ENCODE measurements at places on chromosomes 3 and 15.
A peak's percentile ranks its signal among the peaks of the same experiment; 100 is the strongest.

DNA sequence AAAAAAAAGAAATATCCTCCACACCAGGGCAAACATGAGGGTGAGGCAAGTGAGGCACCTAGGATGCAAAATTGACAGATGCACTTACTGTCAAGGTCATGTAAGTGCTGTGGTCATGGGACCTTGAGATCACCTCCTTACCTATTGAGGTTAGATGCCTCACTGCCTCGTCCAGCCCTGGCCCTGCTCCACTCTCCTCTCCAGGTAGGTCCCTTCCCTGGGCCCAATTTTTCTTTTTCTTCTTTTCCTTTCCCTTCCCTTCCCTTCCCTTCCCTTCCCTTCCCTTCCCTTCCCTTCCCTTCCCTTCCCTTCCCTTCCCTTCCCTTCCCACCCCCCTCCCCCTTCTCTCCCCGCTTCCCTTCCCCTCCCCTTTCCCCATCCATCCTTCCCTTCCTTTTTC, 71.1 kb upstream of the DLG1 start:
- no peak for DNase-seq

DNA sequence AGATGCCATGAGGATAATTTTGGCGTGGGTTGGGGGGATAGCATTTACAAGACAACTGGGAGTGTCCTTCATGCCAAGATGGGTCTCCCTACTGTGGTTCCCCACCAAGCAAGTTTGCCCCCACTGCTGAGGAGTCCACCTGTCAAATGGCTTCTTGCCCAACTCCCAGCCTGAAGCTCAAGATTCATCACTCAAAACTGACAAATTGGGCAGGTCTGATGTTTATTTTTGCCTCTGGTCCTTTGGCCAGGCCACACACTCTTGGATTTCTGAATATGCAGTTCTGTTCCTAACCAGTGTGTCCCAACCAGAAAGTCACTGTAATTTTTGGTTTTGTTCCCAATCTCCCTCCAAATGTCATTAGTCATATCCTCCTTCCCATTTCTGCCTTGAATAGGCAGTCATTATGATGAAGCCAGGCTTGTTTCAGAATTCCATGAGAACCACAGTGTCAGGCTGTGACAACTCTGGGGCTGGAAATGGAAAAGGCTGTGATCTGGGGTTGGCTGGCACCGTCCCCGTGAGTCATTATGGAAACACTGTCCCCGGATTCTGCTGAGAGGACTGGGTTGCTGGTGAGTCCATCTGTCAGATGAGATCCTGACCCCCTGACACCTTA, 29.3 kb upstream of the MEF2A start:
- DNase-seq, result peak; percentile 64

DNA sequence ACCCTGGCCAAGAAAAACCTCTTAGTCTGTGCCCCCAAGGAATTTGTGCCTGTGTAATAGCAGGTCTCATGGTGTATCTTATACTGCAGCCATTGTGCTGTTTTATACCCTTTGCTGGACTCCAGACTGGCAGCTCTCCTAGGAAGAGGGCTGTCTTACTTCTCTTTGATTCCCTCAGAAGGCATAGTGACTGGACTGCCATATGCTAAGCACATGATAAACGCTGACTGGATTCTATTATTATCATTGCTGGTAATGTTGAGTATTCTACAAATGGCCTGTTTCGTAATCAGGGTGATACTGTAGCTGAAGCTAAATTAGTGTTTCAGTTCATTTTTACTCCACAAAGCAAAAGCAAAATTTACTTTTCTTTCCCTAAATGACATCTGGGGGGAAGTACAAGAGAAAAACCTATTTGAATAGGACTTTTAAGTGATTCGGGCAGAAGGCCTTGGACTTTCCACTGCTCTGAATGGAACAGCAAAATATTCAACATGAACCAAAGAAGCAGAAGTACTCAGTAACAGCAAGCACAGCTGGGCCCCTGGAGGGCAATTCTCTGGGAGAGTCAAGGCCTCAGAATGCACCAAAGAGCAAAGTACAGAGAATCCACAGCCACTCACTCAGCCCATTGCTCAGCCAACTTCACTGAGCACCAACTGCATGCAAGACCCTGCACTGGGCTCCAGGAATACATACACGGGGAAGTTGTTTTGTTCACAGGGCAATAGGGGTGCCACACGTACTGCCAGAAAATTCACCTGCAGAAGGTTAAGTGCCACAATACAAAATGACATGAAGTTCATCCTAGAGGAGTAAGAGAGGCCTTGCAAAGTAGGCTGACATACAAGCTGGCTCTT, 7.9 kb upstream of the BCL2A1 start:
- DNase-seq, result no peak

DNA sequence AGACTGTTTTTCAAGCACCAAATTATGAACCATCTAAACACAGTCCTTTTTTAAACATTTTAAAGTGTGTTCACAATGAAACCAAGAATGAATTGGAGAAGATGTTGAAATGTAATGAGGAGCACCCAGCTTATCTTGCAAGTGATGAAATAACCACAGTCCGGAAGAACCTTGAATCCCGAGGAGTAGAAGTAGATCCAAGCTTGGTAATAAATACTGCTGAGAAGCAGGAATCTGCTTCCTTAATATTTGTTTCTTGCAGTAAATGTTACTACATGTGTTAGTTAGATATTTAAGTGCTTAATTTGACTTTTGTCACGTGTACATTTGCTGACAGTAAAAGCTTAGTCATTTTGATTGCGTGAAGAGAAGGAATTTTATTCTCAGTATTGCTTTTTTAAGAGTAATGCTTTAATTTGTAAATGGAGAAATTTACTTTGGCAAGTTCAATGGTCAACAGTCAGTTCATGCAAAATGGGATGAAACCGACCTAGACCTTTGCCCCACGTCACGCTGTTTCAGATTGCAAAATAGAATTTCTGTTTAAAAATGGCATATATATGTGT, 69.8 kb downstream of the OPA1 start:
- DNase-seq, result no peak

Measured in SJSA1 (cell line).